ENCODE measurements at places on chromosomes 13 and 19. TPM values are rescaled to one million over a fixed set of nuclear protein-coding genes. Genes with fewer than 3 reads are reported as not detected.
A peak's percentile ranks its signal among the peaks of the same experiment; 100 is the strongest.

GRCh38 chr19:18919086-18919899, at the start of the genes COPE and DDX49:
Gene COPE, minus strand, starts transcription at chr19:18919387. Its CDS starts 39 bp downstream, at chr19:18919348.
Gene DDX49, plus strand, starts transcription at chr19:18919715. Its CDS starts 27 bp downstream, at chr19:18919742.
- H3K27ac ChIP-seq = peak within 1 kb of the TSS; percentile 97
- H3K4me1 ChIP-seq = peaks cover 30% of the 10 kb centered on the region
- H3K4me3 ChIP-seq = peak within 1 kb of the TSS; percentile 97
- DNase-seq = peak; percentile 99

DNA sequence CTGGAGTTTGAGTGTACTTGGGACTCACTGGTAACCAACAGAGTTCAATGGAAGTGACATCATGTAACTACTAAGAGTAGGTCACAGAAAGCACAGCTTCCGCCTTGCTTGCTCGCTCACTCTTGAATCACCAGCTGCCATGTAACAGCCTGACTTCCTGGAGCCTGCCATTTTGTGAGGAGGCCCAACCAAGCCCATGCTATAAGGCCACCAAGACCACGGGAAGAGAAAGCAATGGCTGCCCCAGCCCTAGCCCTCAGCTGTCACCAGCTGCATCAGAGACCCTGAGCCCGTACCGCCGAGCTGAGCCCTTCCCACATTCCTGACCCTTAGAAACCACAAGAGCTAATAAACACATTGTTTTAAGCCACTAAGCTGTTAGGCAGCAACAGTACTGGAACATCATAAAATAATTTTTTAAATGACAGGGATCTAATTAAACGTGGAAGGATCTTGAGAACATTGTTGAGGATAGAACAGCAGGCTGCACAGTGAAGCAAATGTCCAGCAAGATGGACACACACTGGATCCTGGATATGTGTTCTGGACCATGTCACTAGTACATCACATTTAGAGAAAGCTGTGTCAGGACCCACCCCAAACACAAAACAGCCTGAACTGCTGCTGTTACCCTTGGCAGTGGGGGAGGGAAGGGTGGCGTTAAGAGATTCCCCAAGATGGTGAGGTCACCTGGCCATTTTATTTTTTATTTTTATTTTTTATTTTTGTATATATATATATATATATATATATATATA, 21.7 kb upstream of the LDLR start:
- H3K27me3 ChIP-seq = no peaks in the 10 kb centered on the region
- H3K4me3 ChIP-seq = no peak overlapping the region
- H3K36me3 ChIP-seq = peaks cover 24% of the 10 kb centered on the region
- DNase-seq = no peak
- no peak overlapping the region for H3K27ac ChIP-seq
- peaks cover 2% of the 10 kb centered on the region for H3K4me1 ChIP-seq

DNA sequence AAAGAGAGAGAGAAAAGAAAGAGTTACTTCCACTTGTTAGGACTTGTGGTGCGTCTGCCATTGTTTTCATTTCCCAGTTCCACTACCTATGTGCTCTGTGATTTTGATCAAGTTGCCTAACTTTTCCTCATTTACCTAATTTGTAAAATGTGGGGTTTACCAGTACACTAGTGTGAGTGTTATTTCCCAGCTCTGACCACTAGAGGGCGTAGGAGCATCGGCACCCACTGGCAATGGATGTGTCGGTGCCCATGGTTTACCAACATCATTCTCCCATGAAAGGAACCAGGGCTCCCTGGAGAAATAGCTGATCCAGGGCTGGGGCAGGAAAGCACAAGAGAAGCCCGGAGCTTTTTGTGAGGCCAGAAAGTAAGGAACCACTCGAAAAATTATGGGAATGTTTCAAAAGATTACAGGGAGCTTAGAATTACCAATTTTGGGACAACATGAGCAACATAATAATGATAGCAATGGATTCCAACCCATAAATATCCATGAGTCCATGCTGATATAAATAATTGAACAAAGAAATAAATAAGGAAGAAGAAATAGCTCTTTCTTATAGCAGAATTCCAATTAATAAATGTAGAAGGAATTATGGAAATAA, 15.1 kb upstream of the CEACAM4 start:
- H3K36me3 ChIP-seq = peaks cover 3% of the 10 kb centered on the region
- H3K4me3 ChIP-seq = no peak overlapping the region
- H3K27ac ChIP-seq = no peak overlapping the region
- H3K4me1 ChIP-seq = peaks cover 23% of the 10 kb centered on the region

- H3K36me3 ChIP-seq = no peaks in the 10 kb centered on the region
- H3K4me1 ChIP-seq = peaks cover 65% of the 10 kb centered on the region
- H3K27ac ChIP-seq = peak overlapping the region; percentile 97
- no peak overlapping the region for H3K4me3 ChIP-seq
Measured at GRCh38 chr13:99269627-99270241, 11.6 kb upstream of the GPR18 start.

GRCh38 chr19:47232422-47233211, 1.6 kb upstream of the BBC3 start:
- DNase-seq = no peak
- H3K4me1 ChIP-seq = peaks cover 21% of the 10 kb centered on the region
- peak overlapping the region; percentile 48 for H3K4me3 ChIP-seq

- no peaks in the 10 kb centered on the region for H3K36me3 ChIP-seq
- peaks cover 41% of the 10 kb centered on the region for H3K4me1 ChIP-seq
- DNase-seq = peak; percentile 96
- no peaks in the 10 kb centered on the region for H3K27me3 ChIP-seq
- peak within 1 kb of the TSS; percentile 77 for H3K4me3 ChIP-seq
Measured at GRCh38 chr19:2702170-2703076, at the start of gene GNG7. Gene GNG7, minus strand, starts transcription at chr19:2702694. Its CDS starts 182,006 bp downstream, at chr19:2520688.

- no peaks in the 10 kb centered on the region for H3K4me1 ChIP-seq
- H3K36me3 ChIP-seq = no peaks in the 10 kb centered on the region
- peaks cover 5% of the 10 kb centered on the region for H3K27me3 ChIP-seq
- no peak for DNase-seq
- H3K27ac ChIP-seq = no peak overlapping the region
- H3K4me3 ChIP-seq = no peak overlapping the region
Measured at GRCh38 chr13:110447058-110447511, 114.4 kb downstream of the RAB20 start.

DNA sequence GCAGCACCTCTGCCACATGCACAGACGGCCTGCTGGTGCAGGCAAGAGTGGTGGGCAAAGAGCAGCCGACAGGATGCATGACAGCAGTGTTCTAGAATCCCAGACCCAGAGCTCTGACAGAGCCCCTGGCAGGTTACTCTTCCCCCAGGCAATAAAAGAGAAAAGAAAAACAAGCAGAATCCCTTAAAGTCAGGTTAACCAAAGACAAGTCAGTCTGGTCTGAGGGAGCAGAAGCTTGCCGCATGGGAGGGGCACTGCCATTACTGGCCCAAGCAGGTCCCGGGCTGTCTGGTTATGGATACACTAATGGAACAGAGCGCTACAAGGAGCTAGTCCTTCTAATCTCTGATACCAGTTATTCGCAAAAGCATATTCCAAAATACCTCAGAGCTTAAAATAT, 36.1 kb upstream of the DOCK9 start:
- no peak overlapping the region for H3K4me3 ChIP-seq
- H3K36me3 ChIP-seq = no peaks in the 10 kb centered on the region

DNA sequence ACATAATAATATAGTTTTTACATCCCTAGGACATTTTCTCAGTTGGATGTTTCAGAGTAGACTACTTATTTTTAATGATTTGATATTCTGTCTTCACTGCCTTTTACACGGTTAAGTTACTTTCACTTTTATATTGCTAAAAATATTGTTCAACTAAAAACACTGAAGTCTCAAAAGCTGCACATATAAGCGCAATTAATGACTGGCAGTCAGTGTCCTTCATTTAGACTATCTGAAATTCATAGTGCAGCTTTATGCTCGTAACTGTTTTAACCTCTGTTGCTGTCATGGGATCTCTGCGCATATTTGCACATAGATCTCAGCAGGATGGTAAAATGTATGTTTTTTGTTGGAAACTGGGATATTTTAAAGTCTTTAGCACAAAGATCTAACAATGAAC, 864.3 kb downstream of the SLITRK6 start:
- DNase-seq = no peak
- H3K36me3 ChIP-seq = no peaks in the 10 kb centered on the region
- no peak overlapping the region for H3K4me3 ChIP-seq
- no peaks in the 10 kb centered on the region for H3K27me3 ChIP-seq
- no peak overlapping the region for H3K27ac ChIP-seq
- no peaks in the 10 kb centered on the region for H3K4me1 ChIP-seq

DNA sequence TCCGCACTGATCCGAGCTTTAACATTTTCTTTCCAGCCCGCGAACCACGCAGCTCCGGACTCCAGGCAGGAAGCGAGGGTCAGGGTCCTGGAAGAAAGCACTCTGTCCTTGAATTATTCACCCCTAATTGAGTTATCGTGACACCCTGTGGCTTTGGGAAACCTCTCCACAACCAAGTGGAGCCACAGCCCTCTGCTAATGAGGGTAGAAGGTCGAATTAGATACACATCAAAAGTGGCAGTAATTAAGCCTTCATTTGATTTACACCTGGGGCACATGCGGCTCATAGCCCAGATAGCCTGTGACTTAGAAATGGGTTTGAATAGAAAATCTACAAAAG, 15.9 kb upstream of the RNF17 start:
- no peak for DNase-seq
- H3K36me3 ChIP-seq = no peaks in the 10 kb centered on the region
- H3K4me1 ChIP-seq = peaks cover 19% of the 10 kb centered on the region
- H3K27me3 ChIP-seq = peaks cover 38% of the 10 kb centered on the region
- no peak overlapping the region for H3K27ac ChIP-seq

GRCh38 chr19:42508892-42509444, 19.3 kb downstream of the CEACAM1 start:
- no peaks in the 10 kb centered on the region for H3K4me1 ChIP-seq
- H3K36me3 ChIP-seq = no peaks in the 10 kb centered on the region
- DNase-seq = no peak
- H3K4me3 ChIP-seq = no peak overlapping the region
- H3K27ac ChIP-seq = no peak overlapping the region
- no peaks in the 10 kb centered on the region for H3K27me3 ChIP-seq

DNA sequence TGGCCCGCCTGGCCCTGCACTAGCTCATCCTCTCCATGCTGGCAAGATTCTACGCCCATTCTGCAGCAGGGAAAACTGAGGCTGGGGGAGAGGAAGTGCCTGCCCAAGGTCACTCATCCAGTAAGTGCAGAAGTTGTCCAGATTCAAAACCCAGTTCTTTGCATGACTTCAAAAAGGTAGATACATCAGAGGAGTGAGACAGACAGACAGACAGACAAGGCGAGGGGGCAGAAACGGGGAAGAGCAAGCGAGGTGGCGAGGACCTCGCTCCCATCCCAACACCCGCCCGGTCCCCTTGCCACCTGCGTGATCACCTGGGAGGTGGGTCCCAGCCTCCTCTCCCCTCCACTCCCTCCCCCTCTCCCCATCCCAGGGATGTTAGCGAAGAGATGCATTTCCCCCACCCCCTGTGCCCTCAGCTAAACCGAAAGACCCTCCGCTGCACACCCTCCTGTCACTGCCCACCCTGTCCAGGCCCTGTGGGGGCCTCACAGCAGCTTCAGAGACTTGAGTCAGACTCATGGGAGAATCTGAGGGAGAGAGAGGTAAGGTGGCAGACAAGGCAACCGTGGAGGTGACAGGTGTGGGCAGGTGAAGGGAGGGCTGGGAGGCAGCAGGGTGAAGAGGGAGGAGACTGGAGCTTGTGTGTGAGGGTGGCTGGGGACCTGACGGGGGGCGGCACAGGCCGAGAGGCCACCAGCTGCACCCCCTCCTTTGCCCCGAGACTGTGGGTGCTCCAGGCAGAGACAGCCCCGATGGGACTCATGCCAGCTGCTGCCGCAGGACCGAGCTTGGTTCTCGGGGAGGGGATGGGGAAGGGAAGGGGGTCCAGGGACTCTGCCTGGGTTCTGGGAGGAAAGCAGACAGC, 18.9 kb downstream of the LRRC4B start:
- DNase-seq = no peak
- no peaks in the 10 kb centered on the region for H3K36me3 ChIP-seq
- H3K27me3 ChIP-seq = peaks cover 53% of the 10 kb centered on the region
- H3K4me3 ChIP-seq = no peak overlapping the region
- H3K27ac ChIP-seq = no peak overlapping the region

DNA sequence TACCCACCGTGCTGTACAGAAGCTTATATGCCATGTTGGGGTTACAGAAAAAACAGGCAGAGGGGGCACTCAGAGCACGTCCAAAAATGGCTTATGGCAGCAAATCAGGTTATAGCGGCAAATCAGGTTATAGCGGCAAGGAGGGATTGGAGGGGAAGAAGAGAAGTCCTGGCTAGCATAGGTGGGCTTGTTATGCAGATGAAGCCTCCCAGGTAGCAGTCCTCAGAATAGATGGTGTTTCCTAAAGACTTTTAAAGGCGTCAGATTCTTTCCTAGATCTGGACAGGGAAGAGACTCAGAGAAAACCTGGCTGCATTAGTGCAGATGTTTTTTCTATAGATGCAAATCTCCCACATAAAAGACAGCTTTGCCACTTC, 19.8 kb upstream of the PLEKHF1 start:
- H3K4me3 ChIP-seq = no peak overlapping the region
- H3K36me3 ChIP-seq = no peaks in the 10 kb centered on the region
- H3K4me1 ChIP-seq = peaks cover 15% of the 10 kb centered on the region
- DNase-seq = no peak
- no peak overlapping the region for H3K27ac ChIP-seq

DNA sequence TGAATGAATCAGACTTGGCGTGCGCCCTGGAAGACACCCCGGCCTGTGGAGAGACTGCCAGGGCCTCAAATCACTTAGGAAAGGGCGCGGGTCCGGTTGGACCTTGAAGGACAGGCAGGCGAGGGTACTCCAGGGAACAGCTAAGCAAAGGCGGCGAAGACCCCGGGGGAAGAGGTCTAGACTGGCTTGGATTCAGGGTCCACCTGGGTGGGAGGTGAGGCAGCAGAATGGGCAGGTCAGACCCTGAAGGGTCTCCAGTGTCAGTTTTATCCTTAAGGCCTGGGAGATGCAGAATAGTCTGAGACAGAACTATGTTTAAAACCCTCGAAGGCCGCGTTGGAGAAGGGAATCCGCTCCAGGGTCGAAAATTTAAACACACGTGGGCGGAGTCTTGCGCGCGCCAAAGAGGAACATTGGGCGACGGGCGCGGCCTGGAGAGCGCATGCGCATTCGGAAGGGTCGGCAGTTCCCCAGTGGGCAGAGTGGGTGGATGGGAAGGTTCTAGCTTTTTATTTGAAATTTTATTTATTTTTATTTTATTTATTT, 567 bp upstream of the SMG9 start:
- H3K27me3 ChIP-seq = no peaks in the 10 kb centered on the region
- H3K4me1 ChIP-seq = peaks cover 30% of the 10 kb centered on the region
- peaks cover 2% of the 10 kb centered on the region for H3K36me3 ChIP-seq
- peak overlapping the region; percentile 99 for H3K27ac ChIP-seq

DNA sequence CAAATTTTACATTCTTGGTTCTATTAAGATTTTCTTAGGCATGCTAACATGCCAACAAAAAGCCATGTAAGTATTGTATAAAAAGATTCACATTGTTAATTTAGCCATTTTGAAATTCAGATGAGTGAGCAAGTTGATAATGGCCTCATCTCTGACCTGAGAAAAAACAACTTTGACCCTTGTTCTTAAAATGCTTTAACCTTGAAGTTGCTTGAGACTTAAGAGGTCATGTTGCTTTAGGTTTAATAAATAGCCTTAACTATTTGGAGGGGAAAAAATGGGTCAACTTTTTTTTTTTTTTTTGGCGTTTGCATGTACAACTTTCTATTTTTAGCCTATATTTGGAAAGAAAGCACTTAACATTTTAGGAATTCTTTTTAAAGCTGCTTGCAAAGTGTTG, 6.0 kb downstream of the MIR17HG start:
- H3K4me3 ChIP-seq = no peak overlapping the region
- no peaks in the 10 kb centered on the region for H3K27me3 ChIP-seq
- DNase-seq = no peak

The SLC1A5 gene
- 8.2 TPM for total RNA-seq

The ZNF304 gene
- 17.2 TPM for total RNA-seq

The EXOC3L2 gene
- total RNA-seq = not detected

The ZNF274 gene
- 119 TPM for total RNA-seq

The RASIP1 gene
- not detected for total RNA-seq

Measured in naive thymus-derived CD8-positive, alpha-beta T cell (primary cell).